ENCODE measurements at places on chromosomes 13 and 19. TPM values are rescaled to one million over a fixed set of nuclear protein-coding genes. Genes with fewer than 3 reads are reported as not detected.

Gene EIF3K
- 304 TPM for total RNA-seq

Gene GAPDHS
- not detected for total RNA-seq

Gene TMEM86B
- total RNA-seq, result 1.8 TPM

Gene ADGRE3
- 0.12 TPM for total RNA-seq

Gene GPR183
- total RNA-seq, result 0.76 TPM

Gene SYNGR4
- not detected for total RNA-seq

Gene ZNF345
- total RNA-seq, result 3.0 TPM

All from esophagus mucosa (tissue), 1 donor.